Keratinocyte (primary cell): ENCODE measurements at places on chromosomes 1 and 21.

DNA sequence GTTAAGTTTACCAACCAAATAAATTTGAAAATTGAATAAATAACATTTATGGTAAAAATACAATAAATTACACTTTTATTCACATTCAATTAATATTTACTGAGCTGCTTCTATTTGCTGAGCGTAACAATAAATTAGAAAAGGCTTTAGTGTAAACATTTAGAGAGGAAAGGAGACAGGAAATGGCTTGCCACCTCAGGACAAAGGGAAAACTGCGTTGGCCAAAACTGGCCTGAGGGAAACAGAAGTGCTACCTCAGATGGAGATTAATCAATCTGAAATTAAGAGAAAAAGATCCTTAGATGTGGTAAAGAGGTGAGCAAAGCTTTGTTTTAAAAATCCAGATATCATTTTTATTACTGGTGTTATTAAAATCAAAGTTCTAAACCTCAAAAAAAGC is 128.0 kb downstream of the SLC44A5 start:
- no peak for DNase-seq

DNA sequence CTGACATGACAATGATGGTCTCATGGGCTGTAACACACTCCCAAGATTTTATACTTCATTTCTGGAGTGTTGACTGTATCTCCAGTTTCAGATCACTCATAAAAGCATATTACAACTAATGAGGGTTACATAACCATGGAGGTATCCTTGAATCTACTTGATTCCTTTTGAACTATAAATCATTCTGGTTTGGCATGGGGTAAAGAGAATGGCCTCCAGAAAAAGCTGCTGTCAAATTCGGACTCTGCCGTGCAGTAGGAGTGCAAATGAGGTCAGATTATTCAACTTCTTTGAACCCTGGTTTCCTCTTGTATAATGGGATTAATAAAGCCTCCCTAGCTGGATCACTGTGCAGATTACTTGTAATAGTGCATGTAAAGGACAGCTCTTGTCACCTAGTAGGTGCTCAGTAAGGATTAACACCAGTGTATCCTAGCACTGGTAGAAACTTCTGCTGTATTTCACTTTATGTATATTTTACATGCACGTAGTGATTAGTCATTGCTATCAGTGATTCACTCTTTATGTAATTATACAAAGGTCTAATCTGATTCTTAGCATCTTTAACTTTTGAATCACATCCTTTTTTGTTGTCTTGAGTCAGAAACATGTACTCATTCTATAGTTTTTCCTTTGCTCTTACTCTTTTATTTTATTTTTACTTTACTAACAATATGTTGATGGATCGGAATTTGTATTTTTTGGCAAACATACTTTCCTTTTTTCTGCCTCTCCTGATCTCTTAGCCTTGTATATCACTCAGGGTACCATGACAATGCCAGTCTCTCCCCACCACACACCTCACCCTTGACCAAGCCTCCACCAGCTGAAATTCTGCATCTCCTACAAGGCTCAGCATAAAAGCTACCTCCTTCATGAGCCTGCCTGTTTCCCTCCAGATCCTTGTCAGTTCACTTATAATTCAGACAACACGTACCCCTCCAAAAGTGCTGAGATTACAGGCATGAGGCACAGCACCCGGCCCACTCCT is 3.2 kb downstream of the LRRC8C start:
- DNase-seq = no peak

DNA sequence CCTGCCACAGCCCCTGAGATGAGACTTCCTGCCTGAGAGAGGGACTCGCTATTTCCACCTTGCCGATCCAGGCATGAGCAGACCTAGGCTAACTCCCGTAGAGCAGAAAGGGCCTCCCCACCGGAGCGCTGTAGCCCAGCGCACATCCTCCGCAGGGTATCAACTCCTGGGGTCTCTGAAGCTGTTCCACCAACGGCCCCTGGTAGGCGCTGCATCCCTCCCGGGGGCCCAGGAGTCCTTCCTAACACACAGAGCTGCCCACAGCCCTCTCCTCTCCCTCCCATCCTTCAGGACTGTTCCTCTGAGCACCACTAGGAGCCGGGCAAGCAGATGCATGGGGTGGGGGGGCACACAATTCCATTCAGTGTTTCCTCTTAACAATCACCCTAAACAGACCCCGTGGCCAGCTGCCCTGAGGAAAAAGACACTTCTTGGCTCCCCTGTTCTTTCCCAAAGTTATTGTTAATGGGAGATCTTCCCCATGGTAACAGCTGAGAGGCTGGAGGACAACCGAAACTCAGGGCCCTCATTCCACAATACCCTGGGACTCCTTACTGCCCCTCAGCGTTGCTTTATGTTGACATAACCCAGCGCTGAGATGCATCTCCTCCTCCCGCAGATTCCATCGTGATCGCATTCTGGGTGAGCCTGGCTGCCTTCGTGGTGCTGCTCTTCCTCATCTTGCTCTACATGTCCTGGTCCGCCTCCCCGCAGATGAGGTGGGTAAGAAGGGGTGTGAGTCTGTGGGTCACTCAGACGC is 7.5 kb downstream of the MRAP start:
- no peak for DNase-seq

DNA sequence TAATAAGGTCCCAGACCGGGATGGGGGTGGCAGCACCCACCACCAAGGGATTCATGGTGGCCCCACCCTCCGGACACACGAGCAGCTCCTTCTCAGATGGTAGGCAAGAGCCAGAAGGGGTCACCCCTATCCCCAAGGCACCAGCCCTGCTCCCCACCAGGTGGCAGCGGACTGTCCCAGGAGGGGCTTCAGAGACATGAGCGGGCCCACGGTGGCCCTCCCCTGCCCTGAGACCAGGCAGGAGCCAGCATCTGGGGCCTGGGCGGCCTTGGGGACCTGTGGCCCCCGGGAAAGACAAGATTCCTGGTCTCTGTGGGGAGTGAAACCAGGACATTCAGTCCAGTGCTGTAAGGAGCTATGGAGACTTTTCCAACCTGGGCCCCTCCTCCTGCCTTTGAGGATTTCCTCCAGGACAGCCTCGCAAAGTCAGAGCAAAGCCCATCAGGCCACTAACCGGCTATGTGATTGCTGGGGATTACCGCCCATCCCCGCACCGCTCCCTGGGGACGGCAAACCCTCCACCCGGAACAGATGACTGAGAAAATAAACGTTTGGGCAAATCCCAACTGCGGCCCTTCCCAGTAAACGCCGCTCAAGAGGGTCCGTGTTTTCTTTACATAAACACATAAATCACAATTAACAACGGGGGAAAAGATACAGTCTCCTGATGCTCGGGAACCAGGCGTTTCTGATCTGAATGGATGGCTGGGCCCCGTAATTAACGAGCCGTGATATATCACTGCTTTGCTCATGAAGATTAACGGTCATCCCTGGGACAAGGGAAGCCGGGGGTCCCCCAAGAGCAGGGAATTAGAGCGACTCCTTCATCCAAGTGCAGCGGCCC is 50.9 kb upstream of the ARHGEF16 start:
- DNase-seq = no peak

GRCh38 chr1:80258659-80259058 is 1252.1 kb upstream of the ADGRL4 start:
- no peak for DNase-seq
